Stimulated activated CD8-positive, alpha-beta memory T cell treated with anti-CD3 and anti-CD28 coated beads, Interleukin-7, amount 100 ng/mL, for 48 hours (primary cell): ENCODE measurements at places on chromosomes 11 and 22.

GRCh38 chr22:30884211-30885000 is 84.2 kb downstream of the MORC2 start:
- DNase-seq = no peak

DNA sequence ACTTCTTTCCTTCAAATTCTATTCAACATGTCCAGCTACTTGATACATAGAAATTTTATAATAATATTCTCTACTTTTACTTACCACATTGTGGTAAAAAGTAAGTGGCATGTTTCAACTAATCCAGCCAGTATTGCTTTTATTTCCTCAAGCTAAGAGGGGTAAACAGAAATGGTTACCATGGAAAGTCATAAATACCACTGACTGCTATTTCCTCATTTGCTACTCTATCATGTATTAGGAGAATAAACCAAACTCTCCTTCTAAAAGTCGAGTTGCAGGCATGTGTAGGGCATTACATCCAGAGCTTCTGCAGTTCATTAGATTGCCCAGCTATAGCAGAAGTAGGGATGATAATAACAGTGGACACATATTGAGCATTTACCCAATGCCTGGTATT is 208.4 kb downstream of the MAML2 start:
- DNase-seq = no peak

GRCh38 chr11:97751405-97751804 is 1269.3 kb upstream of the CNTN5 start:
- DNase-seq = no peak

DNA sequence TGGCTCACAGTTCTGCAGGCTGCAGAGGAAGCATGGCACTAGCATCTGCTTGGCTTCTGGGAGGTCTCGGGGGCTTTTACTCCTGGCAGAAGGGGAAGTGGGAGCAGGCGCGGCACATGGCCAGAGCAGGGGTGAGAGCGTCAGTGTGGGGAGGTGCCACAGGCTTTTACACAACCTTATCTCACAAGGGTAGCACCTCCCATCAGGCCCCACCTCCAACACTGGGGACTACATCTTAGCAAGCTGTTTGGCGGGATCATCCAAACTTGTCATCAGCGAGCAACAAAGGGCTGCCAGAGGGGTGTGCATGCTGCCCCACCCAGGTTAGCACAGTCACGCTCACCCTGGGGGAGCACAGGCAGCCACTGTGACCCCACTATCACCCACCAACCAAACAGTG is 18.9 kb upstream of the YPEL1 start:
- DNase-seq = no peak

DNA sequence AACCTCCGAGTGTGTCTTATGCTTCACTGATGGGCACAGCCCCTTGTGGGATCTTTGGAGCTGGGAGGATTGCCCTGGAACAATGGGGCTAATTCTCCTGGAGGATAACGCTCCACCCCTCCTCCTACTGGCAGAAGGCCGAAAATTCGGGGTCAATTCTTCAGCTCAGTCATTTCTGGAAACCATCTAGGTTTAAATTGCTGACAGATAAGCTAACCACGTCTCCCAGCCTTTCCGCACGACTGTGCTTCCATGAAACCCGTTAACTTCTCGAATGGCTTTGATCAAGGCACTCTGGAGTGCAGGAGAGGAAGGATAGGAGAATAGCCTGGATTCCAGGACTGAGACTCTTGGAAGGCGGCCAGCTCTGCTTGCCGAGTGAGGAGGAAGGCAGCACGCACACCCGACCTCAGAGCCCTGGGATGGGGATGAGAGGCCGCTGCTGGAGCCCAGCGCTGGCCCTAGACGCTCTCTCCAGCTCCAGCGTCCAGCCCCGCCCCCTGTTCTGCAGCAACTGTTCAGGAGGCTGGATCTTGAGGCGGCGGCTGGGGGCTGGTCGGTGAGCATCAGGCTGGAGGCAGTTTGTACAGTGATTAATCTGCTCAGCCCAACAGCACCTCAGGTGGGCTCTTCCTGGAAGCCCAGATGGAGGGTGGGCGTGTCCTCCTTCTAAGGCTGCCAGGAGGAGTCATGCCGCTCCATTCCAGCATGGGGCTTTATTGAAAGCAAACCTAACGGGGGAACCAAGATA is 176.7 kb upstream of the NCAM1 start:
- no peak for DNase-seq

DNA sequence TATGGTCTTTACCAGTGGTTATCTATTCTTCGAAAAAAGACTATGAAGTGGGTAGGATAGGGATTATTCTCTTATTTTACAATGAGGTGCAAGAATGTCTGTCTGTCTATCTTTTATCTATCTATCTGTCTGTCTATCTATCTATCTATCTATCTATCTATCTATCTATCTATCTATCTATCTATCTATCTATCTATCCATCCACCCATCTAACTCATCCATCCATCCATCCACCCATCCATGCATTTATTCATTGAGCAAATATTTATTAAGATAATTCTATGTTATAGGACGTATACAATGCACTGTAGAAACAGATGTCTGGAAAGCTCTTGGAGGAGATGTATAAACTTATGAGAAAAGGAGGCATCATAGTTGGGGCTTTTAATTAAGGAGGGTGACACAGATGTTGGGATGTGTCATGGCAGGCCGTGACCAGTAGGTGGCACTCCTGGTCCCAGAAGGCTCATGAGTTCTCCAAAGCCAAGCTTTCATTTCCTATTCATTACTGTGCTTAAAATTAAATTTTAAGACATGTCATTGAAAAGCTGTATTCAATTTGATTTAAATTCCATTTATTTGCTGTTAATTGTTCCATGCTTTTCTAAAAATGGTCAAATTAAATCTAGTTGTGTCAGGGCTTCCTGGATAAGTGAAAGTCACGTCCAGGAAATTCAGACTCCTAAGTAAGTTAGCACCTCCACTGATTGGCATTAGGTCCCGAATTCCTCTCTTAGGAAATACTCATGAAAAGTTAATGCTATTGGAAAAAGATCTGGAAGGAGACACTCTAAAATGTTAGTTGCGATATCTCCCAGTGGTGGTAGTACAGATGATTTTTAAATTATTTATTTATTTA is 19.0 kb upstream of the E2F8 start:
- DNase-seq = peak; percentile 28
